Activated naive CD8-positive, alpha-beta T cell treated with anti-CD3 and anti-CD28 coated beads, Interleukin-2, amount 50 U/mL, for 16 hours (primary cell): ENCODE measurements at places on chromosomes 11 and 22.

- DNase-seq, result no peak
Observed at GRCh38 chr11:35662061-35662648, 420 bp upstream of the TRIM44 start.

DNA sequence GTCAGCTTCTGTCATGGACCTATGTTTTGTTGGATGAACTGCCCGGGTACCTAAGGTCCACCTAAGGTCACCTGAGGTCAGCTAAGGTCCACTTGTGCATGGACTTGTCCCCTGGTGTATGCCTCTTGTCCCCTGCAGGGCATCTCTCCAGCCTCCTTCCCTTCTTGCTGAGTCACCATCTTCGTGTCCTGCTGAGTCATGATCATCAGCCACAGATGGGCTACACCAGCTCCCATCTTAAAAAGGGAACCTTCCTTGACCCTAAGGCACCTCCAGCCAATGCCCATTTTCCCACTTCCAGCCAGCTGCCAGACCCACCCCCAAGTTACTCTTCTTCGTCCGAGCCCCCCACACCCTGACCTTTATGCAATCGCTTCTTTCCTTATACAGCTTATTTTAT lies 544.9 kb downstream of the TBC1D22A start:
- DNase-seq, result no peak

GRCh38 chr11:21909145-21909544 lies 283.7 kb upstream of the ANO5 start:
- DNase-seq, result no peak

DNA sequence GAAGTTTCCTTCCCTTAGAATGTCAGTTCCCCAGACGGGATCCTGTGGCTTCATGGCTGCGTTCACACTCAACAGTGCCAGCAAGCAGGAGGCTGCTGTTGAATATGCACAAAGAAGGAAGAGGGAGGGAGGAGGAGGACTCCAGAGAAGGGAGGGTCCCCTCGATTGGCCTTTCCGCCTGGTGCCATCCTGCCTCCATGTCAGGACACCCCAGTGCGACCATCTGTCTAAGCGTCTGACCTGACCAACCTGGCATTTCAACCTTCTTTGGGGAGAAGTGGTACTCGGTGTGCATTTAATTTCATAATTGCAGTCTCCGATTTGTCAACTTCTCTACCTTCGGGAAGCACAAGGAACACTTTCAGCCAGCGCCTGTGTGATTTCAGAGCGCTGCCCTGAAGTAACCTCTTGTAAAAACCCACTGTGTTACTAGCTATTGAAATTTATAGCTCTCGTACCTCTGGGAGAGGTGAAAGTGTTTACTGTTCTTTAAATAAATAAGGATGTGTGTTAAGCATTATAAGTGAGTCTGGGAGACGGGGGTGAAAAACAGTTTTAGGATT lies 1491.9 kb downstream of the TBC1D22A start:
- no peak for DNase-seq

DNA sequence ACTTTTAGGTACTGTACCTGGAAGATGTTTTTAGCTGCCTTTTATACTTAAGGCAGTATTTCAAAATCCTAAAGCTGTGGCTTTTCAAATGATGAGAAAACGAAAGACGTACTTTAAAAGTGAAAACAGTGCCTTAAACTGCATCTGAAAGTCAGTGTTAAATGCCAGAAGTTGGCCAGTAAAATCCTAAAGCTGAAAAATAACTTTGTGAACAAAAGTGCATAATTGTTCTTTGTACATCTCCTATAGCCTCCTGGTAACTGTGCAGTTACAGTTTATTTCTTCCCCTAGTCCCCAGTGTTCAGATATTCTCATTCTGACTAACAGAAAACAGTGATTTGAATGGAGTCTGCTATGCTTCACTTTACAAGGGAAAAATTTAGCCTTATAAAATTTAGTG lies 6.8 kb downstream of the EED start:
- DNase-seq, result no peak

DNA sequence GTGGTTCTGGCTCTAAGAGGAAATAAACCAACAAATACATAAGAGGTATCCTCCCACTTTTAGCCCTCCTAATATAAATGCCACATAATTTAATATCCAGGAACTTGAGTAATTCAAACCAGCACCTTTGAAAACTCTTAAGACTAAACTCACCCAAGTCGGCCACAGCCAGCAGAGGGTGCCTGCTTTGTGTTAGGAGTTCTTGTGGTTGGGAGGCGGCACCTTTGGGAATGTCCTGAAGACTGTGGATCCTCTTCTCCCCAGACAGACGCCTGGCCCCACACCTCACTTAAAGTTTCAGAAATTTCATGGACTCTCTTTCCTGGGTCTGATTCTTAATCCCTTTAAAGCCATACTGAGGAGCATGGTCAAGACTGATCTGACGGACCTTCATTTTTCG lies 169.0 kb downstream of the TBC1D22A start:
- DNase-seq, result no peak

DNA sequence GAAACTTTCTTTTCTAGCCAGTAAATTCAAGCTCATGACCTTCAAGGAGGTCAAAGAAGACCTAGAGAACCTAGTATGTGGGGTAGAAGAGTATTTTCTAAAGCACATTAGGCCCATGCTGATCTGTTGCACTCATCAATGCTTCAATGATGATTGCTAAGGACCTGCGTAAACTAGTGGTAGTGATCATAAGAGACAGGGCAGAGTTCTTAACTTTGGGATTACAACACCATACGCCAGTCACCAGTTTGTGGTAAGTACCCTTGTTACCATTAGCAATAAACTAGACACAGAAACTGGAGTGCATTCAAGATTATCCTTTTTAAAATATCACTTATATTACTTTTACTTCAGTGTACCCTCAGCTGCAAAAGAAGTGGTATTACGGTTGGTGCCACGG lies 490.3 kb downstream of the BUD13 start:
- DNase-seq, result no peak

DNA sequence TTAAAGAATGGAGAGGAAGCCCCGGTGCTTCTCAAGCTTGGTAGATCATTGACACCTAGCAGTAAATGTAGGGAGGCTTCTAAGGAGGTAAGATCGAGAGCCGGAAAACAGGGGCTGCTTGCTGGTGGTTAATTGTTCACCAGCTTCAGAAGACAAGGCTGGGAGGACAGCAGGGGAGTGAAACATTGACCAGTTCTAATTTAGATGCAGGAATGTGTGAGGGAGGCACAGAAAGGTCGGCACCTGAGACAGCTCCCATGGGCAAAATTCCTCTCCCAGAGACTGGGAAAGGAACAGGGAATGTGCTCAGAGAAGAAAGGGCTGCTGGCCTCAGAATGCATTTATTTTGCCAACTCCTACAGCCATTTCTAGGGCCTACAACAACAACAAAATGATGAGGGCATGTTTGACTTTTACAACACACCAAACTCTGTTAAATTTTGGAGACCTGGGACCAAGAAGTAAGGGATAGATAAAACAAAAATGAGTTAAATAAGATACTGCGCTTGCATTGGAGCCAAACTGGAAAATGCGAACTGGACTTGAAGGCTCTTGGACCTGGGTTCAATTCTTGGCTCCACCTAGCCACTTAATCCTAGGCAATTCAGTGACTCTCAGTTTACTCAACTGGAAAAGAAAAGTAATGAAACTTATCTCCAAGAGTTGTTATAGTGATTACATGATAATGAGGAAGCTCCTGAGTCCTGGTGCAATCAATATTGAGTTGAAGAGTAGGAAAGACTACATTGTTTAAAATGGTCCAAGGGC lies 31.0 kb downstream of the FZD4 start:
- DNase-seq, result no peak
